ENCODE measurements at places on chromosomes 1 and 21.

DNA sequence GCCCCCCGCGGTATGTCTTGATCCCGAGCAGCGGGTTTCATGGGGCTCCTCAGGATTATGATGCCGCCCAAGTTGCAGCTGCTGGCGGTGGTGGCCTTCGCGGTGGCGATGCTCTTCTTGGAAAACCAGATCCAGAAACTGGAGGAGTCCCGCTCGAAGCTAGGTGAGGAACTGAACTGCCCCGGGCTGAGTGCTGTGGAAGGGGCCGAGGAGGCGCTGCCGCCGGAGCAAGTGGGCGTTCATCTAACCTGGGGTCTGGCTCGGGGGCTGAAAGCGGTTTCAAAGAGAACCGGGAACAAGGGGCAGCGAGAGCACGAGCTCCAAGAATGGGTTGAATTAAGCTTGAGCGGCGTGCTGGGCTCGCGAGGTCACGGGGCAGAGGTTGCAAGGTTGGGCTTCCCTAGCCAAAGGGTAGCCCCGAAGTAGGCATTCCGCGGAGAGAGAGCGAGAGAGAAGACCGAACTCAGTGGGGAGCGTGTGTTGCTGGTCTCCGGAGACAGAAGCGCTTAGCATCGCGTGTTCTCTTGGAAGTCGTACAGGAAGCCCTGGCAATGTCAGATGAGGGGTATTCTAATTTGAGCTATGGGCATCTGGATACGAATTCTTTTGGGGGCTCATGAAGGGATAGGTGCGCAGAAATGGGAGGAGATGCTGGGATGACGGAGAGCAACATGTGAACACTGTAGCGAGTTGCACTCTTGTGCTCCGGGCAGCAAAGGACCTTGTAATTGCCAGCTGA, 732 bp downstream of the HS2ST1 start:
- DNase-seq: peak; percentile 59

GRCh38 chr1:69497441-69498221, 70.1 kb upstream of the LRRC7 start:
- DNase-seq: no peak

GRCh38 chr1:57874418-57874877, 450.6 kb upstream of the DAB1 start:
- DNase-seq: no peak

GRCh38 chr1:84436876-84437655, 38.8 kb downstream of the DNASE2B start:
- peak; percentile 4 for DNase-seq

DNA sequence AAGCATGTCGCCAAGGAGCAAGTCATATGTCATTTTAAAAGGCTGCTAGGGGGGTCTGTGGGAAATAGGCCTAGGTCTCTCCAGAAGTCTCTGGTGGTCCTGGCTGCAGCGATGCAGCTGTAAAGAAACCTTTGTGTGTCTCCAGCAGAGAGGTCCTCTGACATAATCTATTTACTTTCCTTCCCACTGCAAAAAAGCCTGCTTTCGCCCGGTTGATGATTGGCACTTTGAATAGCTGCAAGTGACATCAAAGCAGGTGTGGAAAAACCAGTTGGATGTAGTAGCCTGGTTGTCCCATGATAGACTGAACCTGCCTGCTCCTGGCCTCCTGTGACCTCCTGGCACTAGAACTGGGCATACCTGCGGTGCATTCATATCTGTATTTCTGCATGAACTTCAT, 13.8 kb downstream of the RASSF5 start:
- no peak for DNase-seq

- DNase-seq: no peak
Measured at GRCh38 chr1:178238722-178239510, 145.0 kb downstream of the RASAL2 start.

GRCh38 chr1:201724766-201725118, 104.2 kb upstream of the IPO9 start:
- DNase-seq: no peak

DNA sequence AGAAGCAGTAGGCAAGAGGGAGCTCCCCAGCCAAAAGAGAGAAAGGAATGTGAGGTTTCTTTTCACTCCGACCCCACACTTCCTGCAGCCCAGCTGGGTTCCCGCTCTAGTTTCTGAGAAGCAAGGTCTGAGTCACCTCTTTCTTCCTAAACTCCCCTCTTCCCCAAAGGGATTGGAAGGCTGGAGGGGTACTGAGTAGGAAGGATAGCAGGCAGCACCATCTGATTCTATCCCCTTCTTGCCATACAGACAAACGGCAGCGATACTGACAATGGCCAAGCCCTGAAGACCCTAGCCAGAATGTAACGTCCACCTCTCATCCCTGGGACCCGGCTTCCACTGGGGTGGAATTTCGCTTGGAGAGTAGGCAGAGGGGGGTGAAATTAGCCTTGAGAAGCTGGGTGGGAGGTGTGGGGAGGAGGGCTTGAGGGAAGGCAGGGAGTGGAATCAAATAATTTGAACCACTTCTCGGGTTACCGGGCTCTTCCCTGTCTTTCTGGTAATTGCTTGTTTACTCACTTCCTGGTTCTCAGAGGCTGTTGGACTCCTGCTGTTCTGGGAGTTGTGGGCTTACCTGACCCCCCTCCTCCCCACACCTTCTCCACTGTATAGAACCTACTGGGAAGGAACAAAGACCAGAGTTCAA, 13.2 kb downstream of the IER5 start:
- DNase-seq: no peak

DNA sequence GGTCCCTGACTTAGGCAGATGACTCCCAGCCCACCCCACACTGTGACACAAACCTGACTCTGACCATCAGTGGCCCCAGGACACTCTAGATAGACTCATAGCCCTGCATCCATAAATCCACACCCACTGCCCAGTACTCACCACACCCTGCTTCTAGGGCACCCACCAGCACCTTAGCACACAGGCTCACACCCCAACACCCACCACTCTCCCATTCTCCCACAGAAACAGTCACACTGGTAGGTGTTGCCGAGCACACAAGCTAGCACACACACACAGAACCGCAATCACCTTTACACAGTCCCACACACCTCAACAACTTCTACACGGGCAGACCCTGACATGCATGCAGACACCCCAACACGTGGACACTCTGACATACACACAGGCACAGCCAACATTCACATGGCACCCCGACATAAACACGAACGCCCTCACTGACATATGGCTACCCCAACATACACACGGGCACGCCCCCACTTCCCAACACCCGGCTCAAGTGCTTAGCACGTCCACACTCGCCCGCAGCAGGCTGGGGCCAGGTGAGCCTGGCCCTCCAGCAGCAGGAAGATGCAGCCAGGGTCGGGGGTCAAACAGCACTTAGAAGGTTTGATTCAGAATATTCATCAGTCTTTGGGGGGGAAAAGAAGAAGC, 105.5 kb upstream of the TARDBP start:
- DNase-seq: no peak

DNA sequence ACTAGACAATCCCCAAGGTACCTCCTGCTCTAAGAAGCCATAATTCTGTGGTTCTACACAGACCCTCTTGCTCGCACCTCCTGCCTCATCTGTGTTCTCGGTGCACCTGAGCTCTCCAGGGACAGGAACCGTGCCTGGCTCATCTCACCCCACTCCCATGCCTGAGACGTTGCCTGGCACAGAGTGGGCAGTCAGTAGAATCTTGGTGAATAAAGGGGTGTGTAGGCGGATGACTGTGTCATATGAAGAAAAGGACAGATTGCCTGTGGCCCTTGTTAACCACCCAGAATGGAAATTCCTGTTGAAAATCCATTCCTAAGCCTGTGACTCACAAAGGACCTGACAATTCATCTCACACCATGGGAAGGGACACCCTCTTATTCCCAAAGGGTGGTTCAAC, 92.9 kb downstream of the KCNN3 start:
- no peak for DNase-seq

GRCh38 chr1:65247419-65248359, 61.7 kb upstream of the DNAJC6 start:
- no peak for DNase-seq

- DNase-seq: peak; percentile 85
Measured at GRCh38 chr1:7406641-7407543, 364.2 kb upstream of the VAMP3 start.

DNA sequence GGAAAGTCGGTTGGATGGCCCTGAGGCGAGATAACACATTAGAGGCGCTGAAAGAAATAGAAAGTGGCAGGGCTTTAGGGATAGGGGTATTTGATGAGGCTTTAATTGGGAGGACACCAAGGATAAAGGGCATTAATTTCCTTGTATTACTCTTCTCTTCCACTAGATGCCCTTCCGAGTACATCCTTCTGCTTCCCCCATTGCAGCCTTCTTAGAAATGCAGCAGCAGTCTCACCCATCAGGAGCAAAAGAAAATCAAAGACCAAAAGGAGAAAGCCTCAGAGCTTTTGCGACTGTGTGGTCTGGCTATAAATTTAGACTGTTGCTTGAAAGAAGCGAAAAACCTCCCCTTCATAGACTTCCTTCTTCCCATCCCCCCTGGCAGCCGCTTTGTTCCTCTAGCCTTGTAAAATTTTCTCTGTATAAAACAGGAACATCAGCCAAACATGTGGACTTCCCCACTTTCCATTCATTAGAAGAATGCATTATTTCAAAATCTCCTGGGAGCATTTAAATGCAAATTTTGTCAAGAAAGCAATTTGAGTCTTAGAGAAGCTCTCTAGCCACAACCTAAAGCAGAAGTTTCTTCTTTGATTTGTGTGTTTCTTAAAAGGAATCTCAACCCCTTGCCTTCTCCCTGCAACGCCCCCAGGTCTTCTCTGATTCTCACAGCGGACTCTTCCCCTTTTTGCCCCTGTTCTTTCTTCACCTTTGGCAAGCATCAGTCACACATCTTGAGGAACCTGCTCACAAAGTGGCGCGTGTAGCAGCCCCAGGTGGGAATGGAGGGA, 76.6 kb downstream of the NDUFS5 start:
- DNase-seq: peak; percentile 70

DNA sequence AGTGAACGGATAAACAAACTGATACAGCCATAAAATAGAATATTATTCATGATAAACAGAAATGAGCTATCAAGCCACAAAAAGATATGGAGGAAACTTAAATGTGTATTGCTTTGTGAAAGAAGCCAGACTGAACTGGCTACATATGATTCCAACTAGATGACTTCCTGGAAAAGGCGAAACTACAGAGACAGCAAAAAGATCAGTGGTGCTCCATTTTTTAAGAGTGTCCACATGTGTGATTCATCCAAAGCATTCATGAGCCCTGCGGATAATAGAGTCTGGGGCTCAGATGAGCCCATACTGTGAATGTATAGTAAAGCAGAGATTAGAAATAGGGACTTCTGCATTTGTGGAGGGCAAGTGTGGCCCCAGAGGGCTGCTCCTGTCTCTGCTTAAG, 7.8 kb upstream of the TMEM222 start:
- DNase-seq: no peak

GRCh38 chr21:25487046-25487594, 120.2 kb downstream of the MRPL39 start:
- no peak for DNase-seq

DNA sequence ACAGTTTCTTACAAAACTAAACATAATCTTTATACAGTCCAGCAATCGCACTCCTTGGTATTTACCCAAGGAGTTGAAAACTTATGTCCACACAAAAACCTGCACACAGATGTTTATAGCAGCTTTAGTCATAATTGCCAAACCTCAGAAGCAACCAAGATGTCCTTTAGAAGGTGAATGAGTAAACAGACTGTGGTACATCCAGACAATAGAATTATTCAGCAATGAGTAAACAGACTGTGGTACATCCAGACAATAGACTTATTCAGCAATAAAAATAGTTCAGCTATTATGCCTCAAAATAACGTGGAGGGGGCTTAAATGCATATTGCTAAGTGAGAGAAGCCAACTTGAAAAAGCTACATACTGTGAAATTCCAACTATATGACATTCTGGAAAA, 87.0 kb upstream of the GALNT2 start:
- DNase-seq: no peak

GRCh38 chr1:156711011-156711817, 5.8 kb upstream of the CRABP2 start:
- DNase-seq: no peak

DNA sequence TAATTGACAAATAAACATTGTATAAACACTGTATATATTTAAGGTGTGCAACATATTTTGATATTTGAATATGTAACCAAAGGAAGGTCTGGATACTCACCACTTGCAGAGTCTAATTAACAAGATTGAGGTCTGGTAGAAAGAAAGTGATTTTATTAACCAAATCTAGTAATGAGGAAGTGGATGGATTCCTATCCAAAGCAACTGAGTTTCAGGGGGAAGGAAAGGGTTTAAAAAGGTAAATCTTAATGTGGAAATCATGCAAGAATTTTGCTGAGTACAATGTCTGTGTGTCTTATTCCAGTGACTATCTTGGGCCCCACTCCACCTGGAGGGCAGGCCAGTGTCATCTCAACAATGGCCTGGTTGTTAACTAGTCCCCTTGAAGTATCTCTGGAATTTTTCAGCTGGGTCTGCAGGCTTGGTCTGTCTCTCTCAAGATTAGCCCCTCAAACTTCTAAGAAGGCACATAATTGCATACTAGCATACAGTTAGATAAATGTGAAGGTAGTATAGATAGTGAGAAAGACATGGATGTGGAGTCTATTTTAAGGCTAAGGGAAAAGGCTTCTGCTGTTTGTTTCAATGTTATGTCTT, 262.7 kb upstream of the RGS18 start:
- DNase-seq: no peak

DNA sequence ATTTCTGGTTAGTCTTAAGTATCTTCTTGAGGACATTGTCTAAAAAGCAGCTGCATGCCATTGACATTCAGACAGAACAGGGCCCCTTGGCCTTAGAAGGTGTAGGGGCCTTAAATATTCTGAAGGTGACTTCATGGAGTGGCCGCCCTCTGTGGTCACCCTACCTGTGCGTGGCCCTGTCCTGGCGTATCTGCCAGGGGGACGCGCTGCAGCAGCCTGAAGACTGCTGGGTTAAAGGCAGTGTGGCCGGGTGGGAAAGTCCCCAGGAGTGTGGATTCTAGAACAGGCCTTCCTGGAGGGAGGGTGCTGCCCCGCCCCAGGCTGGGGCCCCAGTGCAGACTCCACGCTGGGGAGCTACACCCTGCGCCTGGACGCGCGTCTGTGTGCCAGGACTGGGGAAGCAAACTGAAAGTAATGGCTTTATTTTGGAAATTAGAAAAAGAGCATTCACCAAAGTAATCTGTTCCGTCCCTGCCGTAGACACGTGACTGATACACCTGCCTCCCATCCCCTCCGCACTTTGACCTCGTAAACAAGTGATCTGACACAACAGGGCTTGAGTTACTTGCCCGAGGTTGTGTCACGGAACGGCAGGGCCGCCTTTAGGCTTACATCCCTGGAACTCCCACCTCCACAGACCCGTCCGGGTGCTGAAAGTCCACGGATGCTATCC, 1.8 kb downstream of the AGPAT3 start:
- DNase-seq: peak; percentile 51

DNA sequence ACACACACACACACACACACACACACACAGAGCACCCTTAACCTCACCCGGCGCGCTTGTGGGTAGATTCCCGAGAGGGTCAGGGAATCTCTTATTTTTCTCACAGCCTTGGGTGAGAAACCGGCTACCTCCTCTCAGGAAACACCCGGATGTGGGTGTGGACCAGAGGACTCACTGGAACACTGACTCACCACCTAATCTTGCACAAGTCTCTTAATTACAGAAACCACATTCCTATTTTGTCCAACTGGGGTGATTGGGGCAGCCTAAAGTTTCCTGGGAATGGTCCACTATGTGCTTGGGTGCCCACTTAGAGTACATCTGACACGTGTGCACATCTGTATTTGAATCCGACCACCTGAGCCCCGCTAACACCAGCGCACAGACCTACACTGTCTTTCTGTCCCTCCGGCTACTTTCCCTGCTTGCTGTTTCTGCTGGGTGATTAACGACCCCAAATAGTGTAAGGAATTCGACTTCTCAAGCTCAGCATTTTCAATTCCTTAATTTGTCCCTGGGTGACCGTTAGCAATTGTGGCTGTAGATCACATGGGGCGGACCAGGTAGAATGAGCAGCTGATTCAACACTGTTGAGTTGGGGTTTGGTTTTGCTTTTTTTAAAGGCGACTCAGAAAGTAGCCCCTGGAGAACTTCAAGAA, 14.0 kb upstream of the TBX15 start:
- DNase-seq: peak; percentile 44

Measured in RPMI8226 (cell line).